ENCODE measurements at places on chromosomes 2 and 18. TPM values are rescaled to one million over a fixed set of nuclear protein-coding genes. Genes with fewer than 3 reads are reported as not detected.

The IL1A gene
- total RNA-seq, result 0.54 TPM

The PLB1 gene
- 0.98 TPM for total RNA-seq

The CLASP1 gene
- 117 TPM for total RNA-seq

The HAAO gene
- 11.8 TPM for total RNA-seq

The PDE11A gene
- under 0.01 TPM for total RNA-seq

The CFC1 gene
- not detected for total RNA-seq

The DCDC2C gene
- not detected for total RNA-seq
